CD4-positive, alpha-beta T cell treated with Interleukin-21 for 1 hour (primary cell): ENCODE measurements at places on chromosomes 6 and 20.

GRCh38 chr20:2010533-2010932 is 16.7 kb upstream of the PDYN start:
- DNase-seq = no peak

GRCh38 chr6:170178561-170179477 is 112.1 kb downstream of the DLL1 start:
- no peak for DNase-seq

DNA sequence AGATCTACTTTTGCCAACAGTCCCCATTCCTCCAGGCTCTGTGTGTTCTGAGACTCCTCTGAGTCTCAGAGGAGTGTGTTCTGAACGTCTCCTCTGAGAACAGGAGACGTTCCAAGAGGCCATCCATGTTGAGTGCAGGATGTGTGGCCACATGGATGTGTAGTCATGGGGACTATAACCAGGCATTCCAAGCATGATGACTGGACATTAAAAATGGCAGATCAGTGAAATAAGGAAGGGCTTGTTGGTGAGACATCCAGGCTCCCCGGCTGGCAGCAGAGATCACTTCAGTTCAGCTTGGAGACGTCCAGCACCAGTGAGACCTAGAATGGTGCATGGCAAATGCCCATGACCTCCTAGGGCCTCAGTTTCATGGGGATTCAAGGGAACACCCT is 34.3 kb upstream of the POU5F1 start:
- no peak for DNase-seq

- no peak for DNase-seq
Observed at GRCh38 chr6:128161839-128162238, 261.0 kb upstream of the THEMIS start.

DNA sequence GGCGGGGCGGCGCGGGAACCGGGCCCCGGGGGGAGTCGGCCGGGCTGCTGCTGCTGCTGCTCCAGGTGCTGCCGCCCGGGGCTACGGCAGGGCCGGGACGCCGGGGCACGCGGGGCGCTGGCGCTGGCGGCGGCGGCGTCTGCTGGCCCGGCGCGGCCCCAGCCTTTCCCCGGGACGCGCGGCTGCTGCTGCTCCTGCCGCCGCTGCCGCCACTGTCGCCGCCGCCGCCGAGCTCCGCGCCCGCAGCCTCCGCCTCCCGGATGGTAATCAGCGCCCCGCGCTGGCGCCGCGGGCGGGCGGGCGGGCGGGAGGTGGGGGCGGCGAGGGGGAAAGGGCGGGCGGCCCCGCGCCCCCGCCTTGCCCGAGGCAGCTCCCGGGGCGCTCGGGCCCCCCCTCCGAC is 306 bp downstream of the EBF4 start:
- DNase-seq = no peak

DNA sequence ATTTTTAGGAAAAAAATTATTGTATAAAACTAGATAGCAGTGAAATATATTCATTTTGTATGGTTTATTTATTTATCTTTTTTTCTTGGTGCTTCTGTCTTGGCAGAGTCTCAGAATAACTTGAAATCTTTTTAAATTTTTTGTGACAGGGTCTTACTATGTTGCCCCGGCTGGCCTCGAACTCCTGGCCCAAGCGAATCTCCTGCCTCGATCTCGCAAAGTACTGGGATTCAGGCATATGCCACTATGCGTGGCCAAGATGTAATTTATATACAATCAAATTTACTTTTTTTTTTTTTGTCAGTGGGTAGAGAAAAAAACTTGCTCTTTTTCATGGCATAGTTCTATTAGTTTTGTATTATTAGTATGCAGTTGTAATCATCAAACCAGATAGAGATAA is 13.7 kb downstream of the CBFA2T2 start:
- DNase-seq = no peak

- DNase-seq = no peak
Observed at GRCh38 chr6:99121748-99122147, 174.0 kb upstream of the FBXL4 start.

DNA sequence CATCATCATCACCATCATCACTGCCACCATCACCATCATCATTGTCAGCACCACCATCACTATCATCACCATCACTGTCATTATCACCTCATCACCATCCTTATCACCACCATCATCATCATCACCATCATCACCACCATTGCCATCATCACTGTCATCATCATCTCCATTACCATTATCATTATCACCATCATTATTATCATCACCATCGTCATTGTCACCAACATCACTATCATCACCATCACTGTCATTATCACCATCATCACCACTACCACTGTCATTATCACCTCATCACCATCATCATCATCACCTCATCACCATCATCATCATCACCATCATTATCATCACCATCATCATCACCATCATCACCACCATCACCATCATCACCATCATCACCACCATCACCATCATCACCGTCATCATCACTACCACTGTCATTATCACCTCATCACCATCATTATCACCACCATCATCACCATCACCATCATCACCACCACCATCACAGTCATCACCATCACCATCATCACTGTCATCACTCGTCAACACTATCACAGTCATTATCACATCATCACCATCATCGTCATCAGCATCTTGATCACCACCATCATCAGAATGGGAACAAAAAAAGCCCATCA is 191.1 kb downstream of the TTLL2 start:
- DNase-seq = no peak

DNA sequence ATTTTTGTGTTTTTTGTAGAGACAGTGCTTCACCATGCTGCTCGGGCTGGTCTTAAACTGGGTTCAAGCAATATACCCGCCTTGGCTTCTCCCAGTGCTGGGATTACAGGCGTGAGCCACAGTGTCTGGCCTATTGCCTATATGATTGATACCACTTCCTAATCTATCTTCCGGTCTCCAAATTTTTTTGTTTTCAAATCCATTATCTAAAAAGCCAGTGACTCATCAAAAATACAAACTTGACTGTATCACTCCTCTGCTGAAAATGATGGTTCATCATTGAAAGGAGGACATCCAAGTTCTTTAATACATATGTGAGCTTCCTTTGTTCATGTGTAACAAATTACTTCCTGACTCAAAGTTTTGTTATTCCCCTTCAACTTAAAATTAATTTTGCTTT is 35.5 kb downstream of the FAM8A1 start:
- no peak for DNase-seq

DNA sequence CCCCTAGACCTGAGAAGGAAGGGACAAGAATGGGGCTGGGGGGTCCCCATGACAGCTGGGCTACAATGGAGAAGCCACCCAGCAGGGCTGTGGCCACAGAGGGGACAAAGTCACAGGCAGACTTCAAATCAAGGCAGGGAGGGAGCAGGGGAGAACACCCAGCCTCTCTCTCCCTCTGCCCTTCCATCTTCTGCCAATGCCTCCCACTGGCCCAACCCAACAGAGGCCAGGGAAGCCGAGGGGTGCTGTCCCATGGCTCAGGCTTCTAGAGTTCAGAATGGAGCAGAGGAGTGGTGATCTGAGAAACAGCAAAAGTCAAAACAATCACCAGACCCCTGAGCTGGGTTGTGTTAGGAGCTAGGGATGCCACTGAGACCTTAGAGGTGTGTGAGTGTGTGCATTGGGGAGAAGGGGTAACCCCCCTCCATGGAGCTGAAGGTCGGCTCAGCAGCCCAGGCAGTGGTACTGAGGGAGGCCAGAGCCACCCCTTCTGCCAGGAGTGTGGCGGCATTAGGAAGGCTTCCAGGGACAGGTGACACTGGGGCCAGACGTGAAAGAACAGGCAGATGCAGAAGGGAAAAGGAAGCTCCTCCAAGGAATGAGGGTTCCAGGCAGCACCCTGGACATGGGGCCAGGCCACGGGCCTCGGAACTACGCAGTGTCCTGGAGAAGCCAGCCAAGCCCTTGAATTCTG is 12.0 kb downstream of the GLP1R start:
- DNase-seq = no peak

- DNase-seq = peak; percentile 31
Observed at GRCh38 chr6:31474871-31475286, 23.1 kb upstream of the MICB start.

DNA sequence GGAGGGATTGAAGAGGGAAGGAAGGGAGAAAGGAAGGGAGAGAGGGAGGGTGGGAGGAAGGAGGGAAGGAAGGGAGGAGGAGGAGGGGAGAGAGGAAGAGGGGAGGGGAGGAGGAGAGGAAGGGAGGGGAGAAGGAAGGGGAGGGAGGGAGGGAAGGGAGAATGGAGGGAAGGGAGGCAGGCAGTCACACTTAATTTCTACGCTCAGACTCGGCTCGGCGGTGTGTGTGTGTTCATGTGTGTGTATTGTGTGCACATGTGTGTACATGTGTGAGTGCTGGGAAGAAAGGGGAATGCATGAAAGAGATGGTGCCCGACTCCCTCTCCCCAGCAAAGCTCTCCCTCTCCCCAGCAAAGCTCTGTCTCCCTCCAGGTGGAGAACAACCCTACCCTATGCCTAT is 79.1 kb upstream of the AFDN start:
- DNase-seq = no peak

- DNase-seq = no peak
Observed at GRCh38 chr6:18497006-18497405, 109.9 kb downstream of the RNF144B start.

GRCh38 chr6:164889980-164890379 is 419.4 kb downstream of the C6orf118 start:
- no peak for DNase-seq

- no peak for DNase-seq
Observed at GRCh38 chr20:39823224-39823623, 861.1 kb downstream of the DHX35 start.

- peak; percentile 14 for DNase-seq
Observed at GRCh38 chr6:105892577-105893262, 193.4 kb upstream of the PRDM1 start.

- no peak for DNase-seq
Observed at GRCh38 chr20:15642676-15643075, 930.6 kb downstream of the KIF16B start.

GRCh38 chr6:111758608-111759329 is 114.5 kb downstream of the FYN start:
- DNase-seq = peak; percentile 65

DNA sequence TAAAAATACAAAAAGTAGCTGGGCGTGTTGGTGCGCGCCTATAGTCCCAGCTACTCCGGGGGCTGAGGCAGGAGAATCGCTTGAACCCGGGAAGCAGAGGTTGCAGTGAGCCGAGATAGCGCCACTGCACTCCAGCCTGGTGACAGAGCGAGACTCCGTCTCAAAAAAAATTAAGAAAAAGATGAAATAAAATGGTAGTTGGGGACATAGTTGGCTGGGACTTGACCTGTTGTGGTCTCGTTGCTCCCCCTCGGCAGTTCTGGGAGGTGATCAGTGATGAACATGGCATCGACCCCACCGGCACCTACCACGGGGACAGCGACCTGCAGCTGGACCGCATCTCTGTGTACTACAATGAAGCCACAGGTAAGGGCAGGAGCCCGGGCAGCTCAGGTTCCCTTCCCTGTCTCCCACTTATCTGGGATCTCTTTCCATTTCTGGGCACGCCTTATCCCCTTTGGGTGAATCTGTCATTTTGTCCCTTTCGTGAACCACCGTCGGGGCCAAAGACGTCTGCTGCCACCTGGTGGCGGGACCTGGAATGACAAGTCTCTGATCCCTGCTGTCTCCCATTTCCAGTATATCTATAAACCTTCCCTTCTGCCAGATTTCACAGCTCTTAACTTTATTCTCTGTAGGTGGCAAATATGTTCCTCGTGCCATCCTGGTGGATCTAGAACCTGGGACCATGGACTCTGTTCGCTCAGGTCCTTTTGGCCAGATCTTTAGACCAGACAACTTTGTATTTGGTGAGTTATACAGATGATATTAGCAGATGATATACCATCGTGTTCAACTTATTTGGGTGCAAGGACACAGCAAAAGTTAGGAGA is 2.3 kb downstream of the TUBB start:
- DNase-seq = peak; percentile 86

GRCh38 chr6:135286962-135287538 is 105.9 kb downstream of the MYB start:
- no peak for DNase-seq

DNA sequence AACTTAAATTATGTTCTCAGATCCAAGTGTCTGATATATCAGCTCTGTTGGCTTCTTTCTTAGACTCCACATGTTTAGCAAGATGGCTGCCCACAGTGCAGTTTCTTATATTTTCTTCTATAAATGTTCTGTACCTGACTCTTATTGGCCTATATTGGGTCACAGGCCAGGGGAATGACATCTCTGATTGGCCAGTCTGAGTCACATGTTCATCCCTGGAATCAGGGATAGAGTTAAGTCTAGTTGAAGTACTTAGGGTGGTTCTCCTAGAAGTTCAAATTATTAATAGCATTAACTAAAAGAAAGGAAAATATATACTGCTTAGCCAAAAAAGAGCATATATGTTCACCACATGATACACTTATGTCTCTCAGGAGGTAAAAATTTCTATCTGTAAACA is 105.3 kb upstream of the SLC22A16 start:
- no peak for DNase-seq

DNA sequence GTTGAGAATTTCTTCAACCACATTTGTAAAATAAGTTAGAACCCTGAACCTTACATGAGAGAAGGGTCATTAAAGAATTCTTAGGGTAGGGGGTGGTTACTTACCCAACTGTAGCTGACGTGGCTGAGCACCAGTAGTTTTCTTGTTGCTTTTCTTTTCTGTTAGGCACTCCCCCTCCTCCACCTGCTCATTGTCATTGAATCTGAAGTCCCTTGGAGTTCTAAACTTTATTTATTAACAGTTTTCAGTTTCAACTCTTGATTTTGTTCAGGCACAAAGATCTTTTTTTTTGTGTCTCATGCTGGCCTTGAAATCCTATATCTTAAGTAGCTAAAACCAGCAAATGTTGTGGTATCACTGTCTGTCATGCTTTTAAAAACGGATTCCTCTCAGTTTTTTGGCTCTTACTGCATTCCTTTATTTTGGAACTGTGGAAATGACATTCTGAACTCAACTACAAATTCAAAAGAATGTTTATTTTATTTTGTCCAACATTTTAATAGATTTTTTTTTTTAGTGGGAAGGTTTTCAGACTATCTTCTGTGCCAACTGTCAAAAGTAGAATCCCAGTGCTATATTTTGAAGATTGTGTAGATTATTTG is 465.2 kb downstream of the PHF3 start:
- no peak for DNase-seq

DNA sequence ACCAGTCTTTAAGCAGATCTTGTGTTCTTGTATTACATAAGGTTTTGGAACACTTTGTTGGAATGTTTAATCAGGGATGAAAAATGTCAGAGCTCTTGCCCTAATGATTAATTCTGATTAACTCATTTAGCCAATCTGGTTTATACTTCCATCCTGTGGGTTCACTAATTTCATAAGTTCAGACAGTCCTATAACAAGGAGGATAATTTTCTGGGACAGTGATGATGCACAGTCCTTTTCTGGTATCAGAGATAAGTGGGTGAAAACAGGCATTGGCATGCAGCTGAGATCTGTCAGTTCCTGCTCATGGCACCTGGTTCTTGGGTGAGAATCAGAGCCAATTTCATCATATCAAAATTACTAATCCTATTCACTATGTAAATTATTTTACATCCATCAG is 125.0 kb upstream of the LAMA2 start:
- no peak for DNase-seq
